ENCODE measurements at places on chromosomes 13 and 19.

DNA sequence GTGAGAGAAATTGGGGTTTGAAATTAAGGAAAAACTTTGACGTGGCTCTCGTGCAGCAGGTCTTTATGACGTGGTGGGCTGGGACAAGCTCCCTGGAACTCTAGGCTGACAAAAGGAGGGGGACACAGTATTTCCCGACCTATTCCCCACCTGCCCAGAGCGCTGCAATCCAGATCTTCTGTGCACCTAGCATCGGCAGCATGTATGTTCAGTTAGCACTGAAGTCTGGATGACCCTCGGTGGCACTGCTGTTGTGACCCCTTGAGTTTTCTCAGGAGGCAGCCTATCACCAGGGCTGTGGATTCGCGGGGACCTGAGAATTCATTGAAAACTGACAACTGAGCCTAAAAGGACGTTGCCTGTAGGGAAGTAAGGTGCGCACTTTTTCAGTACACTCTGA, 9.1 kb upstream of the ZNF536 start:
- no peak for DNase-seq

GRCh38 chr19:3725121-3725520, 16.9 kb downstream of the TJP3 start:
- no peak for DNase-seq

GRCh38 chr13:77456271-77456670, 79.2 kb upstream of the SCEL start:
- DNase-seq, result no peak

DNA sequence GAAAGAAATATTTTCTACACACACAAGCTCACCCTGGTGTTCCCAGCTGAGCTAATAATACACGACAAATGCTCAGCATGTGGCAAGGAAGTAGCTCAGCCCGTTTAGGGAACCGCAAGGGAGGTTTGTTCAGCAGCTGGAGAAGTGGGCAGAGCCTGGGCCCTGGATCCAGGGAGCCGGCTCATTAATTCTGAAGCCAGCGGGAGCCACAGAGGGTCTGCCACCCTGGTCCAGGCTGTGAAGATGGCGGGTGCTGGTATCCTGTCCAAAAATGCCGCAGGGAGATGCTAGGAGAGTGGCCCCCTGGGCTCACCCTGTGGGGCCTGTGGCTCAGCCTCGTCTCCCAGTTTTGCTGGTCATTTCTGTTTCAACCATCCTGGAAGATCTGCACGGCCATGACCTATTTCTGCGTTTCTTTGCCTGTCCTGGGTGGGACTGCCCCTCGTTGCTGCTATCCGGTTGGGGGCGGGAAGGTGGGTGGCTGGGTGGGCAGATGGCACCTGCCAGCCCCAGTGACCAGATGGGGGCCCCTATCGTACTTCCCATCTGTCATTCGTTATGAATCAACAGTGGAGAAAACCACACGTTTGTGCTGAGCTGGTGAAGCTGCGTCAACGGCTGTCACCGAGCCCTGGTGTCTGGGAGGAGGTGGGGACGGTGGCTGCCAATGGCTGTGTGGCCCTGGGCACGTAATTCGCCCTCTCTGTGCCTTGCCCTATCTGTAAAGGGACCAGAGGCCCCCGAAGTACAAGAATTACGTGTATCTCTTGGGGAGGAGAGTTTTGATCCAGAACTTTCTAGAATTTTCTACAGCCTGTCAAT, 2.7 kb upstream of the GNA15 start:
- no peak for DNase-seq

- DNase-seq, result peak; percentile 91
These were observed 2.0 kb downstream of the SPRY2 start for GRCh38 chr13:80338781-80339562.

- no peak for DNase-seq
These were observed 716.2 kb upstream of the ARGLU1 start for GRCh38 chr13:107284173-107284572.

DNA sequence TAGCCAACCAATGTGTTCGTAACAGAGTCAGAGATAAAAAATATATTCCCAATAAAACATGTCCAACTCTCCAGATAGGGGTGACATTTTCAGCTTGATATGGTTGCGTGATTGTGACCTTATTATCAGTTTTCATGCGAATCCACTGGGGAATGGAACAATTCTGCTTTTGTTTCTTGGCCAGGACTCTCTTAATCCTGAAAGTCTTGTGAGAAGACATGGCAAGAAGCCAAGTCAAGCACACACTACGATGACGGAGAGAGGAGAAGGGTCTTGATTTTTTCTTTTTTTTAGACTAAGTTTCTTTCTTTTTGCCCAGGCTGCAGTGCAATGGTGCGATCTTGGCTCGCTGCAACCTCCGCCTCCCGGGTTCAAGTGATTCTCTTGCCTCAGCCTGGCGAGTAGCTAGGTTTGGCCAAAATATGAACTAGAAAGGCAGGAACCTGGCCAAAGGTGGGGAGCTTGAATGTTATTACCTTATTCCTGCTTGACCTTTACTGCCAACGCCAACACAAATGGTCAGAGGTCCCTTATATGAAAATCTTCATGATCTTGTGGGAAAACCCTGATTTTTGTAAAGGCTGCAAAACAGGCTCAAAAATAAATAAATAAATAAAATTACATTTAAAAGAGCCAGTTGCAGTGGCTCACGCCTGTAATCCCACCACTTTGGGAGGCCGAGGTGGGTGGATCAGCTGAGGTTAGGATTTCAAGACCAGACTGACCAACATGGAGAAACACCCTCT, 14.5 kb downstream of the ZNF816 start:
- DNase-seq, result no peak

GRCh38 chr19:43595999-43596841, at the start of the genes IRGQ and ZNF576:
TSS of gene IRGQ (minus strand) at chr19:43596134. CDS start at chr19:43595338, 796 bp downstream.
TSS of gene ZNF576 (plus strand) at chr19:43596595. CDS start at chr19:43597109, 514 bp downstream.
- DNase-seq, result peak; percentile 100

Measured in aorta (tissue), 5 donors.